Activated CD4-positive, alpha-beta T cell treated with anti-CD3 and anti-CD28 coated beads, Interleukin-2, amount 50 U/mL, for 24 hours (primary cell): ENCODE measurements at places on chromosomes 13 and 19.
A peak's percentile ranks its signal among the peaks of the same experiment; 100 is the strongest.

GRCh38 chr13:27259831-27260230 is 8.5 kb downstream of the RPL21 start:
- DNase-seq: no peak

- no peak for DNase-seq
These were observed 14.8 kb downstream of the BRD4 start for GRCh38 chr19:15317392-15318071.

DNA sequence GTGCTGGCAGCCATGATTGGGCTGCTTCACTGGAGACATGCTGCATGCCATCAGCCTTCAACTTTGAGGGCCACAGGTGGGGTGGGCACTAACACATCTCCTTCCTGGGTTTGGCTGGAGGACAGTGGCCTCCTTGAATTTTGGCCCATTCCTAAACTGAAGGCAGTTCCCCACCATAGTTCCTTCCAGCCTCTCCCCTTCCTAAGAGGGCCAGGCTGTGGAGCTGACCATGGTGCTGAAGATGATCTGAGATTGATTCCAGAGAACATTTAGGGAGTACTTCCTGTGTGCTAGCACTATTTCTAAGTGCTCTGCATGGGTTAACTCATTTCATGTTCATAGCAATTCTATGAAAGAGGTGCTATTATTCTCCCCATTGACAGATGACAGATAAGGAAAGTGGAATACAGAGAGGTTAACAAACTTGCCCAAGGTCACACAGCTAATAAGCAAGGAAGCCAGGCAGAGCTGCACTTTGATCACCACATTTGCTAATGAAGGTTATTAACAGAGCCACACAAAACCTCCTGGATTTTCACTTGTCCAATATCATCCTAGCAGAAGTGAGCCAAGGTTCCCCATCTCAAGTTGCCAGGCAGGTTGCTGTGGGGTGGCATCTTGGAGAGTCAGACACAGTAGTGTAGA is 175.3 kb downstream of the ZIC5 start:
- no peak for DNase-seq

DNA sequence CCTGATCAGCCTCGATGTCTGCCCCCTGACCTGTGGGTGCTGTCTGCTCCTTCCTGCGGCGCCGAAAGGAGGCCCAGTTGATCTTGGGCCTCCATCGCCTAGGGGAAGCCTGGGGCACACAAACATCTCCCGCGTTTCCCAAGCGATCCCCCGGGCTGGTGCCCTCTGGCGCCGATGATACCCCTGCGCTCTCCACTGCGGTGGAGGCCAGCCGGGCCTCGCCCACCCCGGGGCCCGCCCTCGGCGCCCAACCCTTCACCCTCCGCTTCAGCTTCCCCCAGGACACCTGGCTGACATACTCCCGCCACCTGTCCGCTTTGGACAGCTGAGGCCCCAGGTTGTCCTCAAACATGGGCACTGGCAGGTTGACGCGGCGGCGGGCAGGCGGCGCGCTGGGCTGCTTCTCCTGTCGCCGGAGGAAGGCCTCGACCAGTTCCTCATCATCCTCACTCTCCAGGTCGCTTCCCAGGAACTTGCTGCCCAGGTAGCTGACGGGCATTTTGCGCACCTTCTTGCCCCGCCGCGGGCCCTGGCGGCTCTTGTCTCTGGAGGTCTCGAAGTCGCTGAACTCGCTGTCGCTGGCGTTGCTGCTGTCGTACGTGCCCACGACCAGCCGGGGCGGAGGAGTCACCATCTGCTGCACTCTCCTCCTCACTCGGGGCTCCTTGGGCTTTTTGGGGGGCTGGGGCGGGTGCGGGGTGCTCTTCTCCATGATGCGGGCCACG is 1.3 kb downstream of the CCDC8 start:
- DNase-seq: no peak

DNA sequence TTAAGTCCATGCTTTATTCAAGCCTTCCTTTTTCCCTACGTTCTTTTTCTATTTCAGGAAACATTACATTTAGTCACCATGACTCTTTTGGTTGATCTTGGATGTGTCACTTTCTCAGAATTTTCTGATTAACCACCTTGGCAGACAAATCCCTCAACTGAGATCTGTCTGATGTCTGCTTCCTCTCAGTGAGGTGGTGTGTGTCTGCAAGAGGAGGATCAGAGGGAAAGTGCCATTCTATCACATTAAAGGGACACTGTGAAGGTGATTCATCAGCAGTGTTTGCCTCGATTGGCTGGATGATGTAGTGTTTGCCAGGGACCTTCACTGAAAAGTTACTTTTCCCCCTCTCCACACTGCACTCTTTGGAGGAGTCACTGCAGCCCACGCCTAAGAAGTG is 3.0 kb upstream of the CCNP start:
- DNase-seq: peak; percentile 19

DNA sequence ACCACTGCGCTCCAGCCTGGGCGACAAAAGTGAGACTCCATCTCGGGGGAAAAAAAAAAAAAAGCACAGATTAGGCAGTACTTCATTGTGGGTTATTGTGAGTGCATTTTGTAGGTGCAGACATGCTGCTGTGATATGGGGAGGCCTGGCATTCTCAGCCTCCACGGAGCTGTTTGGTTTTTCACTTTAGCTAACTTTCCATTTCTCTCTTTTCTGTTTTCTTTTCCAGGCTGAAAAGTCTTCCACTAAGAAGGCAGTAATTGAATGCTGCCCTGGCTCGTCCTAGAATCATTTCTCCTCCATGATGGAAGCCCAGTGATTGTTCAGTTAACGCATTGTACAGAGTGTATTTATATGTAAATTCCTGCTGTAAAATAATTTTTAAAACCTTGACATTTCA is 2.0 kb upstream of the WDR88 start:
- DNase-seq: no peak
